T-helper 22 cell (primary cell): ENCODE measurements at places on chromosomes 16 and 17.
A peak's percentile ranks its signal among the peaks of the same experiment; 100 is the strongest.

GRCh38 chr17:1244606-1245012 is 25.6 kb upstream of the BHLHA9 start:
- DNase-seq = no peak

DNA sequence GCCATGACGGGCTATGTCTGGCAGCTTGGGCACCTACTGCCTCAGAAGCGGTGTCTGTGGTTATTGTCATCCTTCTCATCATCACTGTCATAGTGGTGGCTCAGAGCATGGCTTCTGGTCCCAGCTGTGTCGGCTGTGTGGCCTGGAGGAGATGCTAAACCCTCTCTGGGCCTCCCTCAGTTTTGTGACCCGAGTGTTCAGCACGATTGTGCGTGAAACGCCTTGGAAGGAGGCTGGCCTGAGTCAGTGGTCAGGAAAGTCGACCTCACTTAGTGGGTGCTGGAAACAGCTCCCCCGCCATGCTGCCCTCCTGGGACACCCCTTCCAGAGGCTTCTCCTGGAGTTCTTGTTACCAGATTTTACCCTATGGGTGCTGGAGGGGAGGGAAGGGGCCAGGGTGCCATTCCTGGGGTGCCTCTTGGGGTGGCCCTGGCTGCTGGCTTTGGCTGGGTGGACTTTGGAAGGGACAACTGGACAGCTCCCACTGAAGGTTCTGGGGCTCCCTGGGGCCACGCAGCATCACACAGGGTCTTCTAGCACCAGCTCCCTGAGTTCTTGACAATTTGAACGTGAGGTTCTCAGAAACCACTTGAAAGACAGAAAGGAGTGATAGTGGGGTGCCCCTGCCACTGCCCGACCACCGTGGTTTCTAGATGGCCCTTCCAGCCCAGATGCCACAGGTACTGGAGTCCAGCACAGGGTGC is 226.5 kb upstream of the GSE1 start:
- no peak for DNase-seq

DNA sequence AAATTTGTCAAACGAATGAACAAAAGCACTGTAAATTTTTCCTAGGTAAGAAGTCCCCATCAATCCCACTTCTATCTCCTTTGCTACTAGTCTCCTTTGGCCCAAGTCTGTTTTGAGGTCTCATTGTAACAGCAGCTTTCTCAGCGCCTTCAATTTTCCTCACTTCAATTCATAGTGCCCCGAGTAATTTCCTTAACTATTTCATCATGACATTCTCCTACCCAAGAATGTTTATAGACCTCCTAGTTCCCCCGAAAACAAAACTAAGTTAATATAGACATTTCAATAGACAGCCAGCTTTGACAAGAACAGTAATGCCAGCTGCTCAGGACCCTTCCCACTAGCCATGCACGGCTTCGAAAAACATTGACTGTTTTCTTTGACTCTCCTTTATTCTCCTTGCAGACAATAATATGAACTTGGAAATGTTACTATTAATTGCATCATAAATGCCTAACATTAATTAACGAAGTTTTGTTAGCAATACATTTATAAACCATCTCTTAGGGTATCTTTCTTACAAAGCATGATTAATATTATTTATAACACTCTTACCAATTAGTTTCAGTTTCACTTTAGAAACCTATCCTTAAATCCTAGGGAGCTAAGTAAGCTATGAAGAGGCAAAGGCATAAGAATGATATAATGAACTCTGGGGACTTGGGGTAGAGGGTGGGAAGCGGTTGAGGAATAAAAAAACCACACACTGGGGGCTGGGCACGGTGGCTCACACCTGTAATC is 22.8 kb downstream of the GLG1 start:
- DNase-seq = no peak

DNA sequence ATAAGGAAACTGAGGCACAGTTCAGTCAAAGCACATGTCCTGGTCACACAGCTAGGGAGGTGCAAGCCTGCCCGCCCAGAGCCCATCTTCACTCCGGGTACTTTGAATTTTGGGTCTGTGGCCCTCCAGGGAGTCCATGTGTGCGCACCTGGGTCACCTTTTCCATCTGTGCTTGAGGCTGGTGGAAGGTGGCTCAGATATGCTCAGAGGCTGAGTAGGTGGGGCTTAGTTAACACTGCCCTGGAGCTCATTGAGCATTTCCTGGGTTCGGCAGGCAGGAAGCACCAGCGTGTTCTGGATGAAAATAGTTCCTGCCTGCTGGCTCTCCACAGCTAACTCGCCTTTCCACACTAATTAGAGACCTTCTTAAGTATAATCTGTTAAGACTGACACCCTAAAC is 19.2 kb downstream of the FAM234A start:
- DNase-seq = no peak

GRCh38 chr17:2691965-2692780 is 19.4 kb downstream of the CLUH start:
- no peak for DNase-seq

GRCh38 chr17:64092113-64092512 is 37.8 kb downstream of the ERN1 start:
- DNase-seq = no peak

DNA sequence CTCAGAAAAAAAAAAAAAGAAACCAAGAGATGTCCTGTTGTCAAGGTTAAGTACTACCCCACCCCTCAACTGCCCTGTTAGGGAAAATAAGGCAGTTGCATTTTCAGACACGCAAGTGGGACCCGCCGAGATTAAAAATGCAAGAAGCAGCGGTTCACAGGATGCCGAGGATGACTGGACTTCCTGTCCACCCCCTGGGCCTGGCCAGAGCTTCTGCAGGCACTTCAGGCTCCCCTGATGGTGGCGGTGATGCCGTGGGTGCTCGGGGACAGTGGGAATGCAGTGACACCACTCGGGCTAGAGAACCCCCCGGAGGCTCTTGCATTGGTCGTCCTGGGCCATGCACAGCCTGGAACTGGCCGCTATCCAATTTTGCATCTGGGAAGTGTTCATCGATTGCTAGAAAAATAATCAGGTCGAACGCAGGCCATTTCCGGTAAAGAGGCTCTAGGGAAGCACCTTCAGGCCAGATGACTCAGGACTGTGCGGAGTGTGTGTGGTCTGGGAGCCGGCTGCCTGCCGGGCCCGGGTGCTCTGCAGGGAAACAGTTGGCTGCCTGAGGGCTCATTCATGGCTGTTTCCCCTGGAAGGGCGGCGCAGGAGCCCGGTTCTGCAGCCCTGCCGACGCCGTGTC is 13.4 kb upstream of the CRISPLD2 start:
- DNase-seq = no peak

DNA sequence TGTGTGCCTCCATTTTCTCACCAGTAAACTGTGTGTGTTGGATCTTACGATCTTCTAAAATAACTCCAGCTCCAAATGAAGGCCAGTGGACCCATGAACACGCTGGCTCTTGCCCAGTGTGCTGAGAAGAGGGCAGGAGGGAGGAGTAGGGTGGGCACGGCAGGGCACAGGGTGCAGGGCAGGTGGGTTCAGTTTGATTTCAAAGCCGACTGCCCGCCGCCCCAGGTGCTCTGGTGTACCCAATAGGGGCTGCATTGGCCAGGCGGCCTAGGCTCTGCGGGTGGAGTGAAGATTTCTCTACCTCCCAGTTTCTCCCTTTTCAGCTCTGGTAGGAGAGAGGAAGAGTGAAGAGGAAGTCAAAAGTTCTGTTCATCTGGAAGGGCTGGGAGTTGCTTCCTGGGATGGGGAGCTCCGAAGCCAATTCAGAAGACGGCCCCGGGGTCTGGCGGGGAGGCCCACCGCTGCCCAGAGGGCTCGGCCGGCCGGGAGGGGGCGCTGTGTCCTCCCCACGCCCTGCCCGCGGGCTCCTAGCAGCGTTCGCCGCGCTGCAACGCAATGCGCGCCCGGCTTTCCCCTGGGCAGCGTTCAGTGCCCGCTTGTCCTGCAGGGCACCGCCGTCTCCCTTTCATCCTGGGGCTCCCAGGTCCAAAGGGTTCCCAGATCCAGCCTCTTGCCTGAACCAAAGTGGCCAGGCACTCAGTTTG is 1.1 kb upstream of the CRHR1 start:
- no peak for DNase-seq

- DNase-seq = no peak
Measured at GRCh38 chr16:73289232-73289631, 241.3 kb upstream of the ZFHX3 start.

DNA sequence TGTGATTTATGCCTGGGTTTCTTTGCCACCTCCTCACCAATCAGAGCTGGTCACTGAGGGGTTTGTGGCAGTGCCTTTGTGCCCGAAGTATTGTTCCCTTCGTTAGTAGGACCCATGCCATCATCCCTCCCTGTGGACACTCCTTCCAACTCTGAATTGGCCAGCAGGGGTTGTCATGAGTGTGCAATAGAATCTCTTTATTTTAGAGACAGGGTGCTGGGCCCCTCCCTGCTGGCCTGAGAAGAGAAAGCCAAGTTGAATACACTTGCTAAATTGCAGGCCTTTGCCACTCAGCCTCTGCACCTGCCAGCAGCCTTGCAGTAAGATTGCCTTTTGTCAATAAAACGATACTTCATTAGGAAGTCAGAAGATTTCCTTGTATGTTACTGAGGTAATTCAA is 40.7 kb upstream of the SLC12A3 start:
- no peak for DNase-seq

- no peak for DNase-seq
Measured at GRCh38 chr17:49298371-49298976, 63.6 kb downstream of the ZNF652 start.

- DNase-seq = no peak
Measured at GRCh38 chr16:78050734-78051400, 28.5 kb downstream of the CLEC3A start.

DNA sequence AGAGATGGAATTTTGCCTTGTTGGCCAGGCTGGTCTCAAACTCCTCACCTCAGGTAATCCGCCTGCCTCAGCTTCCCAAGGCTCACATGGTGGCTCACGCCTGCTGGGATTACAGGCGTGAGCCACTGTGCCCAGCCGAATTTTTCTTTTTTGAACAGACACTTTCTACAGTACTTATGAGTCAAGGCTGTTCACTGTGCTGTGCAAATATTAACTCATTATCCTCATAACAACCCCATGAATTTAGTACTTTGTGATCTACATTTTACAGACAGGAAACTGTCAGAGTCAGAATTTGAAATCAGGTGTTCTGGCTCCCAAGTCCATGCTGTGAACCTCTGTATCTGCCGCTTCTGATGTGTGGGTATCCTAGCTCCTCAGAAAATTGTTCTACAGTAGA is 25.7 kb upstream of the RASL10B start:
- DNase-seq = no peak

DNA sequence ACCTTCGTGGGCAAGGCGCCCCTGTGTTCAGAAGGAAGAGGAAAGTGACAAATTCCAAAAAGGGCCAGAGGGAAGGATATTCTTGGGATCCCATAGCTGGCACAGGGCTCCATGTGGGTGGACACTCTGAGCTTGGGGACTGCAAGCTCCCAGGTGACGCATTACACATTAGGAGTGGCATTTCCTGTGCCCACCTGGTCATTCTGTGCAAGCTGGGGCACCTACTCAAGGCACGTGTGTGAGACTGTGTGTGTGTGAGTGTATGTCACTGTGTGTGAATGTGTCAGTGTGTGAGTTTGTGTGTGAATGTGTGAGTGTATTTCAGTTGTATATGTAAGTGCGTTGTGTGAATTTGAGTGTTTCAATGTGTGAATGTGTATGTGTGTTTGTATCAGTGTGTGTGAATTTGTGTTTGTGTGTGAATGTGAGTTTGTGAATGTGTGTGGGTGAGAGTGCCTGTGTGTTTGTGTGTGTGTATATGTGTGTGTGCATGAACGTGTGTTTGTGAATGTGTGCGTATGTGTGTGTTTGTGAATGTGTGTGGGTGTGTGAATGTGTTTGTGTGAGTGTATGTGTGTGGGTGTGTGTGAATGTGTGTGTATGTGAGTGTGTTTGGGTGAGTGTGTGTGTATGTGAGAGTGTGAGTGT is 1.6 kb upstream of the CD300A start:
- DNase-seq = no peak

DNA sequence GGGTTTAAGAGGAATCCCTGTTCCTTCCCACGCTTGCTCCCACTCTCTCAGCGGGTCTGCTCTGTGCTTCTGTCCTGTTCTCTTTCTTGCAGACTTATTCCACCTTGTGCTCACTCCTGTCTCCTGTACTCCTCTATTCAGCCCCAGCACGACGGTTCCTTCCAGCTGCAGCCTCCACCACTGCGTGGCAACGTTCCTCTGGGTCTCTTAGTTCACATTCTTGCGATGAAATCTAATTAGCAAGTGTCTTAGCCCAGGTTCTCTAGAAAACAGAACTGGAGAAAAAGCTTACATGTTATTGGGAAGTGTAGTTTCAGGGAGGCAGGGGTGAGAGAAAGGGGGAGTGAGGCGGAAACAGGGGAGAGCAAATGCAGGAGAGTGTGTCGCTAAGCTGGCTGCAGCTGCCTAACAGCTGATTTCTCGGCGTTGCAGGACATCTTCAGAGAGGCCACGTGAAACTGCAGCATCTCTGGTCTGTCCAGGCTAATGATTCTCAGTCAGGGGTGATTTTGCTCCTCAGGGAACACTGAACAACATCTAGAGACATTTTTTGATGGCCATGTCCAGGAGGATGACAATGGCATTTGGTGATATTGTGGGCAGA is 213.2 kb upstream of the NLRP1 start:
- no peak for DNase-seq

DNA sequence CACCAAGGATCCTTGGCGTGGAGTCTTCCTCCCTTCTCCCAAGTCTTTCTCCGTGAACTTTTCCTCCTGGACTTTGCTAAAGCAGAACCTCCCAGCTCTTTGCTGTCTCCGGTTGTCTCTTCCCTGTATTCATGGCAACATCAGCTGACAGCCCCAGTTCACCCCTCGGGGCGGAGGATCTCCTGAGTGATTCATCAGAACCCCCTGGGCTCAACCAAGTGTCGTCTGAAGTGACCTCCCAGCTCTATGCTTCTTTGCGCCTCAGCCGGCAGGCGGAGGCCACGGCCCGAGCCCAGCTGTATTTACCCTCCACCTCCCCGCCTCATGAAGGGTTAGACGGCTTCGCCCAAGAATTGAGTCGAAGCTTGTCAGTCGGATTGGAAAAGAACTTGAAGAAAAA is 943 bp downstream of the CNTROB start:
- no peak for DNase-seq

DNA sequence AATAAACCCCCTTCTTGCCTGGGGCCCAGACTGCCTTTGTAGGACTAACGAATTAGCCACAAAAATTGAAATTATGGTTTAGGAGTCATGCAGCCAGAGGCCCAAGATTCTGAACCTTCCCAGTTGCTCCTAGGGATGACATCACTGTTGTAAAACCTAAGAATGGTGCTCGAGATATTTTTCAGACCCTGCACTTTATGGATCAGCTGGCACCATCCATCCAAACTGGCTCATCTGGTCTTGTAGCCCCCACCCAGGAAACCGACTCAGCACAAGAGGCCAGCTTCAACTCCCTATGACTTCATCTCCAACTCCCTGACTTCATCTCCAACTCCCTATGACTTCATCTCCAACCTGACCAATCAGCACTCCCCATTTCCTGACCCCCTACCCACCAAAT is 10.9 kb upstream of the EVPL start:
- DNase-seq = no peak

- DNase-seq = no peak
Measured at GRCh38 chr17:57004944-57005579, 27.1 kb downstream of the SCPEP1 start.

GRCh38 chr16:66521951-66522771 is 27.8 kb downstream of the TK2 start:
- DNase-seq = peak; percentile 86

GRCh38 chr16:63720848-63721247 is 1401.0 kb downstream of the CDH11 start:
- no peak for DNase-seq
